ENCODE measurements at places on chromosomes 6 and 20.

DNA sequence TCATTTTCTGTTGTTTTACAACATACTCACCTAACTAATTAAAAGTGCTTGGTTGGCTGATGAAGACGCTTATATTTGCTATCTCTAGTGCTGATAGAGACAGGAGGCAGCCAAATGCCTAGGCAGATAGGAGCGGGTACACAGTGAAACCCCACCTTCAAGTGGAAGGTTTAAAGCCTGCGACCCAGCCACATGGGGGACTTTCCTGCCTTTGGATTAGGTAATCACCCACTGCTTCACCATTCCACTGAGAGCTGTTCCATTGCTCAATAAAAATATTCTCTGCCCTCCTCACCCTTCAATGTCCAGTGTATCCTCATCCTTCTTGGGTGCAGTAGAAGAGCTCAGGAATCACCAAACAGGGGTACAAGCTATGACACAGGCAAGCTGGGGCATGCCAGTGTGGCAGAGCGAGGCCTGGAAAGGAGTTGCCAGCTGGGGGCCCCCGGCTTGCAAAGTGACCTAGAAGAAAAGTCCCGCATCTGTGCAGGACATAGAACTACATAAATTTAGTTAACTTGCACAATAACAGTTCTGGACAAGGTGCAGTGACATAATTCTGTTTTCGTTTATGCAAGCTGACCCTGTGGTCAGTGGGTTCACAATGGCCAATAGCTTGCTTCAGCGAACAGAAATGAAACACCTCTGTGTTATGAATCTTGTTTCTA, 112.0 kb upstream of the MLIP start:
- H3K4me1 ChIP-seq: peaks cover 5% of the 10 kb centered on the region
- no peak for ATAC-seq
- H3K27ac ChIP-seq: no peak overlapping the region
- H3K36me3 ChIP-seq: no peaks in the 10 kb centered on the region
- H3K27me3 ChIP-seq: peaks cover 12% of the 10 kb centered on the region

DNA sequence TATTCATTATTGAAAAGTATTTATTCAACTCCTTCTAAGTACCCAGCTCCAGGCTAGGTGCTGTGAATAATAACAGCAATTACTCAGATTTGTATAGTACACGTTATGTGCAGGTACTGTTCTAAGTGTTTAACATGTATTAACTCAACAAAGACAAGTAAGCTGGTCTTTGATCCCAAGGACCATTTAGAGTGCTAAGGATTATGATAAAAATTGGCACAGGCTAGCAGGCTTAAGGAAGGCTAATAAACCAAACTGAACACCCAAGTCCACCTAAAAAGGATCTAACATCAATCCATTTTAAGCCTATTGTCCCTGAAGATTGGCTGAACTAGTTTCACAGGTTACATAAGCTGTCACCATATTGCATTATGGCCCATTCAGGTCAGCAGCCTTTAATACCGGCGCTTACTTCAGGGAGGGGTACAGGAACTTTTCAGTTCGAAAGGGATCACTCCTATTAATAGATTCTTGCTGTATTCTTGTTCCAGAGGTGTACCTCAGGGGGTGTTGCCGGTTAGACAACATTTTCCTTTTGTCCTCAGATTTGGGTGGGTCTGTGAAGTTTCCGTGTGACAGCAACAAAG, 99.0 kb upstream of the GMDS start:
- ATAC-seq: no peak
- H3K4me1 ChIP-seq: no peaks in the 10 kb centered on the region
- no peaks in the 10 kb centered on the region for H3K36me3 ChIP-seq
- H3K27ac ChIP-seq: no peak overlapping the region
- H3K27me3 ChIP-seq: no peaks in the 10 kb centered on the region

DNA sequence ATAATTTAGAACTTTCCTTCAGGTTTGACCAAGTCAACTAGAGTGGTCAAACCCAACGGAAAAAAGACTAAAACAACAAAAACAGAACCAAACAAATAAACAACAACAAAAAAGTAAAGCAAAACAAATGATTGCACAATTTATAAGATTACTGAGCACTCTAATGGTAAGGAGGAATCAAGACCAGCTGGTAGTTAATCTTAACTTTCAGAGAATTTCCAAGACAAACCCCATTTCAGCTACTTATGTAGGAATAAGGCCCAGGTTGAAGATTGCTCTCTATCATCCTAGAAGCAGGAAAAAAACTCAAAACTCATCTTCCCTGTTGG, 34.3 kb downstream of the UBD start:
- H3K27me3 ChIP-seq: peaks cover 14% of the 10 kb centered on the region
- no peaks in the 10 kb centered on the region for H3K4me1 ChIP-seq
- no peak for ATAC-seq
- no peak overlapping the region for H3K27ac ChIP-seq
- H3K36me3 ChIP-seq: no peaks in the 10 kb centered on the region

DNA sequence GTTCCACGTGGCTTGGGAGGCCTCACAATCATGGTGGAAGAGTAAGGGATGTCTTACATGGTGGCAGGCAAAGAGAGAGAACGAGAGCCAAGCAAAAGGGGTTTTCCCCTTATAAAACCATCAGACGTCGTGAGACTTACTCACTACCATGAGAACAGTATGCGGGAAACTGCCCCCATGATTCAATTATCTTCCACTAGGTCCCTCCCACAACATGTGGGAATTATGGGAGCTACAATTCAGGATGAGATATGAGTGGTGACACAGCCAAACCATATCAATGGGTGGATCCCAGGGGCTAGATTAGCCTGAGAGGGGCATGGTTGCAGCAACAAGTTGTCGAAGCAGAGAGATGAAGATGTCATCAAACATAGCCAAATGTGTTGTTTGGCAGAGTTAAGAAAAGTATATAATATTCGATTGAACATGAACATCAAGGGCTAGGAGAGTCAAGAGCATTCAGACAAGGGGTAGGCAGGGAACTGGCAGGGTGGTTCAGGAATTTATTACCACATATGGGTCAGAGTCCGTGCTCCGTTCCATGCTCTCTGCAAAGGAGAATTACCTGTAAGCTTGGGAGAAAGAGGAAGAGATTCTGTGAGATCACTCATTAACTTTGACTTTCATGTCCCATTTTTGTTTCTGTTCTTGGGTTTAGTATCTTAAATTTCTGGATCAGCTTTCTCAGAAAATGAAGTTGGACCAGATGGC, 98.8 kb downstream of the CCDC170 start:
- H3K4me3 ChIP-seq: no peak overlapping the region
- ATAC-seq: no peak
- no peaks in the 10 kb centered on the region for H3K4me1 ChIP-seq
- no peak overlapping the region for H3K27ac ChIP-seq
- no peaks in the 10 kb centered on the region for H3K36me3 ChIP-seq

- no peak overlapping the region for H3K4me3 ChIP-seq
- peaks cover 9% of the 10 kb centered on the region for H3K36me3 ChIP-seq
- H3K27me3 ChIP-seq: no peaks in the 10 kb centered on the region
Observed at GRCh38 chr20:48832405-48832730, 4.6 kb upstream of the PREX1 start.

GRCh38 chr6:158552055-158552795, 7.7 kb upstream of the TMEM181 start:
- no peak overlapping the region for H3K27ac ChIP-seq
- H3K4me1 ChIP-seq: peaks cover 6% of the 10 kb centered on the region
- no peak overlapping the region for H3K4me3 ChIP-seq
- no peaks in the 10 kb centered on the region for H3K36me3 ChIP-seq
- peak; percentile 60 for ATAC-seq

DNA sequence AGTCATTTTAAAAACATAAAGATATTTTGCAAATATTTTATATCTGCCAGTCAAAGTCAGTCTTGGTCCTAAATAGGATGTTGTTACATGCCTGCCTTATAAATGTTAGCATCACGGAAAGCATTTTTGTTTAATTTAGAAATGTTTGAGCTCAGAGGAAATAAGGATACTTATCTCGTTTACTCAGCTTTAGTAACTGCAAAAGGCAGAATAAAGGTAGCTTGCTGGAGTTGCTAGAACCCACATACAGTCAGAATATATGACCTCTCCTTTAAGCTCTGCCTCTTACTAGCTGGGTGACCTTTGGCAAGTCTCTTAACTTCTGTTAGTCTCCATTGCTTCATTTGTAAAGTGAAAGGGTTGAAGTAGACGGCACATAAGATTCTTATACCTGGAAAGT, 867.3 kb downstream of the KIF16B start:
- H3K27ac ChIP-seq: no peak overlapping the region
- no peak overlapping the region for H3K4me3 ChIP-seq
- no peaks in the 10 kb centered on the region for H3K27me3 ChIP-seq

GRCh38 chr6:73798592-73798991, 102.6 kb downstream of the CD109 start:
- no peaks in the 10 kb centered on the region for H3K36me3 ChIP-seq
- H3K4me1 ChIP-seq: no peaks in the 10 kb centered on the region

DNA sequence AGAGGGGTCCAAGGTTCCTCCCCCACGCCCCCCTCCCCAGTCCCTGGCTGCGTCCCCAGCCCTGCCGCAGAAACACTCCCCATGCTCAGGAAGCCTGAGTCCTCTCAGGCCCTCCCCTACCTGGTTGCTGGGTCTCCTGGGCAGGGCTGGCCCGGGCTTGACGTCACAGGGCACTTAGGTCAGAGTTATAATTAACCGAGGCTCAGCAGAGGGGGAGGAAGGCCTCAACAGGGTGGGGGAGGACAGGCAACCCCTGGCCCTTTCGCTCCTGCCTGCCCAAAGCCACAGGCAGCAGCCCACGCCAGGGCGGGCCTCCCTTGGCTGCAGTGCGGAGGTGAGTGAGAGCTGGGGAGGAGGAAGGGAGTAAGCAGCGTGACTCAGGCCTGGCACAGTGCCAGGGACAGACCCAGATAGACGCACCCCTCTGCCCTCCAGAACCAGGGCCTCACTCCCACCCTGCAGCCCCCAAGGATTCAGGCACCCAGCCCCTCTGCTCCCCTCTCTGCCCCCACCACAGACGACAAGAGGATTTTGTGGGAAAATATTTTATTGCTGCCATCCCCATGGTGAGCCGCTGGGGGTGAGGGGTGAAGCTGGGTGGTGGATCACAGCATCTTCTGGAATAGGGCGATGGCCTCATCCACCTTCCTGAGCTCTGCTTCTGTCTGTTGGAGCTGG, at the start of gene VWA7:
Gene VWA7 (minus strand): TSS at position 340 of the 678 bp plus-strand sequence. CDS start 549 bp downstream, outside the sequence.
- peak within 1 kb of the TSS; percentile 64 for H3K4me3 ChIP-seq
- ATAC-seq: peak; percentile 97
- H3K36me3 ChIP-seq: peaks cover 22% of the 10 kb centered on the region
- H3K27ac ChIP-seq: peak within 1 kb of the TSS; percentile 82

- H3K27me3 ChIP-seq: no peaks in the 10 kb centered on the region
- no peak overlapping the region for H3K27ac ChIP-seq
- no peaks in the 10 kb centered on the region for H3K36me3 ChIP-seq
- H3K4me3 ChIP-seq: no peak overlapping the region
Observed at GRCh38 chr6:97841763-97842162, 558.7 kb upstream of the MMS22L start.
